H1 (cell line): ENCODE measurements at places on chromosomes 6 and 20. TPM values are rescaled to one million over a fixed set of nuclear protein-coding genes. Genes with fewer than 3 reads are reported as not detected.

DNA sequence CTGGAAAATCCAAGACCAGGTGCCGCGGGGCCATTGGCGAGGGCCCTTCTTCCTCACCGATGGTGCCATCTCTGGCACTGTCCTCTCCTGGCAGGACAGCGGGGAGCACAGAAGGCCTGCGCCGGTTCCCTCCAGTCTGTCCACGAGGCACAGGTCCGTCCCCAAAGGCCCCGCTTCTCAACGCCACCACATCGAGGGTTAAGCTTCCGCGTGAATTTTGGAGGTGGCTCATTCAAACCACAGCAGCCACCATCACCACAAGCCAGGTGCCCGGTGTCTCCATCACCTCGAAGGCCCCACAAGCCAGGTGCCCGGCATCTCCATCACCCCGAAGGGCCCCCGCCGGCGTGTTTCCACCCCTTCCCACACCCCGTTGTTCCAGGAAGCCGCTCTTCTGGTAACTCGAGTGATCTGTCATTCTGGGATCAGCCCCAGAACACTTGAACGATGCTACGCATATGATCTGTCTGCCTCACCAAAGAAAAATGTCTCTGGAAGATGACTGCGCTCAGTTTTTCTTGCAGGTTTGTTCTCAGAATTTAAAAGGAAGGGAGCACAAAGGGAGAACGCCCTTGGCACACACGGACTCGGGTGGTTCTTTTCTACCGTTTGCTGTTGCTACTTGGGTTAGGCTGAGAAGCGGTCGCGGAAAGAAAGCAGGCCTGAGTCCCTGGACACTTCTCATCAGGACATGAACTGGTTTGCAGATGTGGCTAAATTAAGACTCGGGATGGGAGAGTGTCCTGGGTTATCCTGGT is 9.9 kb upstream of the KIF25 start:
- H3K4me3 ChIP-seq: no peak overlapping the region
- H3K27ac ChIP-seq: no peak overlapping the region
- H3K27me3 ChIP-seq: no peaks in the 10 kb centered on the region
- no peaks in the 10 kb centered on the region for H3K4me1 ChIP-seq
- no peak for DNase-seq

DNA sequence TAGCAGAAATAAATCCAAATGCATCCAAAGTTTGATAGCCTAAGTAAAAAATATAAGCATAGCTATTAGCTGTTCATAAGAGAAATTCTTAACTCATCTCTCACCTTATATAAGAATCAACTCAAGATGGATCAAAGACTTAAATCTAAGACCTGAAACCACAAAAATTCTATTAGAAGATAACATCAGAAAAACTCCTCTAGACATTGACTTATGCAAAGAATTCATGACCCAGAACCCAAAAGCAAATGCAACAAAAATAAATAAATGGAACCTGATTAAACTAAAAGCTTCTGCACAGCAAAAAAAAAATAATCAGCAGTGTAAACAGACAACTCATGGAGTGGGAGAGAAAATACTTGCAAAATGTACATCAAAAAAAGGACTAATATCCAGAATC is 184.3 kb downstream of the TFAP2A start:
- H3K4me1 ChIP-seq: no peaks in the 10 kb centered on the region
- no peaks in the 10 kb centered on the region for H3K36me3 ChIP-seq
- no peak overlapping the region for H3K4me3 ChIP-seq
- H3K27me3 ChIP-seq: no peaks in the 10 kb centered on the region
- no peak for DNase-seq

- H3K27ac ChIP-seq: no peak overlapping the region
- no peaks in the 10 kb centered on the region for H3K4me1 ChIP-seq
- no peaks in the 10 kb centered on the region for H3K27me3 ChIP-seq
- H3K36me3 ChIP-seq: no peaks in the 10 kb centered on the region
- DNase-seq: no peak
These were observed 23.1 kb downstream of the PAQR8 start for GRCh38 chr6:52385074-52385473.

The DEF6 gene
- total RNA-seq: 4.1 and 4.5 TPM in 2 replicates

DNA sequence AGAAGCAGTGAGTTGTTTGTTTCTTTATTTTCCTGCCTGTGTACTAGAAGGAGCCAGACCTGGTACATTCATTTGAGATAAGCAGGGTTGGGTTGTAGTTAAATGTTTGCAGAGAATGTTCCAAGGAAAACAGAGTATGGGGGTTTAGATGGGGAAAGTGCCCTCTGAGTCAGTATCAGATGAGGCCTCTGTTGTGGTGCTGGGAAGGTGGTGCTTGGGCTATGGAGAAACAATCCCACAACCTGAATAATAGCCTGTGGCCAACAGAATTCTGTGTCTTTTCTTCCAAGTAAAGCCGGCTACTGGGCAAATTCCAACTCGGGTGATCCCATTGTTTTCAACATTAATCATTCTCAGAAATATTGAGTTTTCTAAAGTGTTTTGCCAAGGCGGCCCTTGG is 109.3 kb downstream of the RNF144B start:
- no peaks in the 10 kb centered on the region for H3K27me3 ChIP-seq
- H3K36me3 ChIP-seq: no peaks in the 10 kb centered on the region

The C6orf58 gene
- total RNA-seq: not detected in 2 replicates

DNA sequence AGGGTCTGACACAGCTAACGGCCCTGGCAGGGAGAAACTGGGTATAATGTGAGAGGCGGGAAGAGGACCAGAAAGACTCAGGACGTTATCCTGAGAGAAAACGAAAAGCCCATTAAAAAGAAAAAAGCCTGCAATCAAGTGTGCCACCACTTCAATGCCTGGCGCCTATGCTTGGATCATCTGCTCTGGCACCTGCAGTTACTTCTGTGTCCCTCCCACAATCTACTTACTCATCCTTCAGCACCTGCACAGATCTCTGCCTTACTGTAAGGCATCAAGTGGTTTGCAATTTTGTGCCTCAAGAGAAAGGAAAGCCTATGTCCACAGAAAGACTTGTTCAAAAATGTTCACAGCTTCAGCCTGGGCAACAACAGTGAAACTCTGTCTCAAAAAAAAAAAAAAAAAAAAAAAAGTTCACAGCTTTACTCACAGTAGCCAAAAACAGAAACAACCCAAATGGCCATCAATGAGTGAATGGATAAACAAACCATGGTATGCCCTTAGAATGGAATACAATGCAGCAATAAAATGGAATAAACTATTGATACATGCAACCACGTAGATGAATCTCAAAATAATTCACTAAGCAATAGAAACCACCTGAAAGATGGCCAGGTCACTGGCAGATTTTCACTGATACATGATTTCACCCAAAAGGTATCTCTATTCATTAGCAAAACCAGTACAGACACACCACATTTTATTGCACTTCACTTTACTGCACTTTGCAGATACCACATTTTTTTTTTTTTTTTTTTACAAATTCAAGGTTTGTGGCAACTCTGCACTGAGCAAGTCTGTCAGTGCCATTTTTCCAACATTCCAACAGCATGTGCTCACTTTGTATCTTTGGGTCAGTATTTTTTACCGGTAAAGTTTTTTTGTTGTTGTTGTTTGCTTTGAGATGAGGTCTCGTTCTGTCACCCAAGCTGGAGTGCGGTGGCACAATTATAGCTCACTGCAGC is 48.6 kb downstream of the ABHD12 start:
- no peak for DNase-seq
- H3K4me1 ChIP-seq: peaks cover 6% of the 10 kb centered on the region; the same call in 1 of the 2 replicates
- no peaks in the 10 kb centered on the region for H3K36me3 ChIP-seq
- no peaks in the 10 kb centered on the region for H3K27me3 ChIP-seq
- no peak overlapping the region for H3K27ac ChIP-seq
- no peak overlapping the region for H3K4me3 ChIP-seq

GRCh38 chr6:45715508-45715803 is 300.2 kb downstream of the CLIC5 start:
- H3K4me1 ChIP-seq: no peaks in the 10 kb centered on the region
- no peak overlapping the region for H3K4me3 ChIP-seq
- H3K27me3 ChIP-seq: no peaks in the 10 kb centered on the region
- H3K27ac ChIP-seq: no peak overlapping the region

GRCh38 chr6:42354702-42355101 is 97.0 kb downstream of the TRERF1 start:
- H3K36me3 ChIP-seq: no peaks in the 10 kb centered on the region
- no peaks in the 10 kb centered on the region for H3K27me3 ChIP-seq
- DNase-seq: no peak
- no peaks in the 10 kb centered on the region for H3K4me1 ChIP-seq
- no peak overlapping the region for H3K4me3 ChIP-seq
- H3K27ac ChIP-seq: no peak overlapping the region

DNA sequence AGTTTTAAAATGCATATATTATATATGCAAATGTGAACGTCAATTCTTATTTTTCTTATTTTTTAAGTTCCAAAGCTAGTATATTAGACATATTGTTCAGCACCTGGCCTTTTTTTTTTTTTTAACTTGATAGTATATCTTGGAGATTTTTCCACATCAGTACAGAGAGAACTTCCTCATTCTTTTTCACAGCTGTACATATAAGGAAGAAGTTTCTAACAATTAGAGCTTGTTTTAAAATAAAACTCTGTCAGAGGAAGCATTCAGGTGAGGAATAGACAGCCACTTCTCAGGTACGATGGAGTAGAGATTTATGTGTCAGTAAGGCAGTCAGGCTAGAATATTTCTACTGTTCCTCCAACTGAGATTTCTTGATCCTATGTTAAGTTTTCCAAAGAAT is 233.1 kb upstream of the SUPT3H start:
- H3K27ac ChIP-seq: no peak overlapping the region
- 0 out of 2 replicates have a peak, but pooled peaks cover 1% of the 10 kb centered on the region for H3K4me1 ChIP-seq
- H3K4me3 ChIP-seq: no peak overlapping the region
- DNase-seq: no peak
- H3K36me3 ChIP-seq: no peaks in the 10 kb centered on the region

GRCh38 chr6:23505026-23505425 is 621.0 kb upstream of the NRSN1 start:
- H3K27ac ChIP-seq: no peak overlapping the region
- no peaks in the 10 kb centered on the region for H3K36me3 ChIP-seq
- H3K27me3 ChIP-seq: no peaks in the 10 kb centered on the region
- no peak overlapping the region for H3K4me3 ChIP-seq
- no peak for DNase-seq
- no peaks in the 10 kb centered on the region for H3K4me1 ChIP-seq

DNA sequence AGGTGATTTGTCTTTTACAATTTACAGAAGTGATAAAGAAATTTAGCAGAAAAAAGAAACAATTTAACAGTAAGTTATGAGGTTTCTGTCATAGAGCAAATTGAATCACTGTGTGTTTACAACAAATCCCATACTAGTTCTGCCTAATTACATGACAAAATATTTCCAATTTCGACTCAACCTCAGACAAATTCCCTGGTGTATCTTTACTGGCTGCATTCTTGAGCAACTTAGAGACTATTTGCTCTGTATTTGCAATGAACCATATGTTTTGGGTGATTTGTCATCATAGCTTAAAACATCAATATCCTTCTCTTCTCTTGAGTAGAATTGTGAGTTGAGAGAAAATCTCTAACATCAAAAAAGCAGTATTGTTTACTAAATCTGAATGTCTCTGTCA is 128.7 kb downstream of the SIM1 start:
- no peaks in the 10 kb centered on the region for H3K4me1 ChIP-seq
- no peaks in the 10 kb centered on the region for H3K27me3 ChIP-seq
- H3K4me3 ChIP-seq: no peak overlapping the region
- H3K27ac ChIP-seq: no peak overlapping the region
- DNase-seq: no peak

The CNR1 gene
- total RNA-seq: 2.9 and 3.1 TPM in 2 replicates

- H3K27ac ChIP-seq: no peak overlapping the region
- H3K4me3 ChIP-seq: no peak overlapping the region
- H3K36me3 ChIP-seq: no peaks in the 10 kb centered on the region
- no peak for DNase-seq
- peaks cover 3% of the 10 kb centered on the region; the same call in 1 of the 2 replicates for H3K4me1 ChIP-seq
- H3K27me3 ChIP-seq: no peaks in the 10 kb centered on the region
These were observed 16.3 kb downstream of the RRBP1 start for GRCh38 chr20:17665756-17666155.

DNA sequence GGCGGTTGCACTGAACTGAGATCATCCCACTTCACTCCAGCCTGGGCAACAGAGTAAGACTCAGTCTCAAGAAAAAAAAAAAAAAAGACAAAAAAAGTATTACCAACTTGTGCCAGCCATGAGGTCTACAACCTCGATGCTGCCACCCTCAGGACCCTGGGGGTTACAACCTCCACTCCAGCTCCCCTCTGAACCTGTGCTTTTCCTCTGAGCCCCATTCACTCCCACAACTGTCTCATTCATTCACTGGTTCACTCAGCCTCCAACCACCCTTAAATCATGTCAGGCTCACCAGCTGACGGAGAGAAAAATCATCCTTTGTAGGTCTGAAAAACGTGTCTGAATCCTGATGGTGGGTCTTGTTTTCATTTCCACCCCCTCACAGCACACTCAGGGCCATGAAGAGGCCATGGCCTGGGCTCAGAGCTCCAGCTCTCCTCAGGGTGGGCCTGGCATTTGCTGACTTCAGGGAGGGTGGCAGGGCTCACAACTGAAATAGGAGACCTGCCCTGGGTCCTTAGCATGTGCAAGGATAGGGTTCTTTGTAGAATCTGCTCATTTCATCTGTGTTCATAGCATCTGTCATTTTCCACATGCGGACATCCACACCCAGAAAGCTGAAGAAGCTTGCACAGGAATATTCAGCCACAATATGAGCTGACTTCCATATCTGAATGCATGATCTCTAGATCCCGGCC is 1.9 kb upstream of the ULBP1 start:
- H3K36me3 ChIP-seq: no peaks in the 10 kb centered on the region
- DNase-seq: no peak
- peaks cover 52% of the 10 kb centered on the region for H3K27me3 ChIP-seq

DNA sequence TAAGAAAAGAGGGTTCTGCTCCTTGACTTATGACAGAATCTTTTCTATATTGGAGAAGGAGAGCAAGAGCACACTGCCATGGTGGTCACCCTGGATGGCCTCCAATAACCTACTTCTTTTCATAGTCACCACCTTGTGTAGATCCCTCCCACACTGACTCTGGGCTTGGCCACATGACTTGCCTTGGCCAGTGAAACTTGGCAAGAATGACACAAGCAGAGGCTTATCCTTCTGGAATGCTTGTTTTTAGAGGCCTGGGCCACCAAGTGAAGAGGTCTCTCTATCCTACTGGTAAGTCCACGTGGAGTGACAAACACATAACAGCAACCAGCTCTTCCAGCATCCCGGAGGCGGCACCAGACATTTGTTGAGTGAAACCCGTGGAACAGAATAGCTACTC is 349.4 kb upstream of the JARID2 start:
- H3K27ac ChIP-seq: no peak overlapping the region
- no peak overlapping the region for H3K4me3 ChIP-seq
- peaks cover 3% of the 10 kb centered on the region; the same call in 1 of the 2 replicates for H3K36me3 ChIP-seq

The RBM39 gene
- 219 and 220 TPM in 2 replicates for total RNA-seq

The BPI gene
- total RNA-seq: not detected in 2 replicates

DNA sequence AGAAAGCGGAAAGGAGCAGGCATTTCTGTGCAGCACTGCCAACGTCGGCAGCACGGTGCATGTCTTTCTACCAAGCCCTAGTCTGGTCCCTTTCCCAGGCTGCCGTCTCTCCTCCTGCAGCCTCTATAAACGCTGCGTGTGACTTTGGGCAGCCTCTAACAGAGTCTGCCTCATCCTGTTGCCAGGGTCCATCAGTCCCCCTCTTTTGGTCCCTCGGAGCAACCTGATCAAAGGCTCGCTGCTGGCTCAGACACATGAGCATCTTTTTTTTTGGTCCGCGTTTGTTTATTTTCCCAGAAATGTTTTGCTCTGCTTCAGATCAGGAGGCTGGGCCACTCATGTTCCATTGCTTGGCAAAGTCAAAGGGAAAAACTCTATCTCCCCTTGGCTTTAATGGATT is 166.8 kb upstream of the CST7 start:
- H3K4me1 ChIP-seq: no peaks in the 10 kb centered on the region
- H3K36me3 ChIP-seq: no peaks in the 10 kb centered on the region
- no peaks in the 10 kb centered on the region for H3K27me3 ChIP-seq
- H3K27ac ChIP-seq: no peak overlapping the region

The OLIG3 gene
- 0.60 and 0.77 TPM in 2 replicates for total RNA-seq

GRCh38 chr20:55140631-55141030 is 665.2 kb downstream of the DOK5 start:
- no peak overlapping the region for H3K4me3 ChIP-seq
- no peaks in the 10 kb centered on the region for H3K27me3 ChIP-seq
- H3K27ac ChIP-seq: no peak overlapping the region
- DNase-seq: no peak

The GNRH2 gene
- total RNA-seq: 0.61 and 0.82 TPM in 2 replicates
